ENCODE measurements at places on chromosomes 2 and 18. TPM values are rescaled to one million over a fixed set of nuclear protein-coding genes. Genes with fewer than 3 reads are reported as not detected.

The KCNF1 gene
- not detected for total RNA-seq

The SATB2 gene
- total RNA-seq = 5.5 TPM

The IHH gene
- total RNA-seq = not detected

- no peak for DNase-seq
Measured at GRCh38 chr2:143934626-143935481, 585.1 kb downstream of the ZEB2 start.

GRCh38 chr2:70420143-70420542 lies 118.3 kb upstream of the FAM136A start:
- no peak for DNase-seq

The CCDC141 gene
- 2.4 TPM for total RNA-seq

The TEX44 gene
- total RNA-seq = not detected
